ENCODE measurements at places on chromosomes 16 and 17. TPM values are rescaled to one million over a fixed set of nuclear protein-coding genes. Genes with fewer than 3 reads are reported as not detected.

The TBC1D3H gene
- total RNA-seq: not detected

The KRT36 gene
- not detected for total RNA-seq

- no peaks in the 10 kb centered on the region for H3K4me1 ChIP-seq
- H3K27ac ChIP-seq: no peak overlapping the region
- H3K36me3 ChIP-seq: no peaks in the 10 kb centered on the region
- peaks cover 6% of the 10 kb centered on the region for H3K27me3 ChIP-seq
- H3K4me3 ChIP-seq: no peak overlapping the region
Observed at GRCh38 chr17:46958041-46958591, 20.9 kb downstream of the RPRML start.

DNA sequence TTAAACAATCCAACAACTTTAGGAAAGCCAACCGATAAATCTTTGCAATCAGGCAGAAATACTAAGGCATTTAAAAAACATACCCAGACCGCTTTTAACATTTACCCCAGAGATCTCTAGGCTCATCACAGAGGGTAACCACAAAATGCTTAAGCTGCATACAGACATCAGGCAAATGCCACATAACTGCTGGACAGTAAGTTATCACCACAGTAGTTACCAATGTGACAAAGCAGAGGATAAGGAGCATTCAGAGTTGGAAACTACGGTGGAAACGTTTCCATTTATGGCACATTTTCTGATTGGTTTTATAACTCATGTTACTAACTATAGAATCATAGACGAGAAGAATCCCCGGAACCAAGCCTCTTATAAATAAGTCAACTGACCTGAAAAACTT is 77.5 kb downstream of the KANSL1 start:
- H3K4me1 ChIP-seq: peaks cover 39% of the 10 kb centered on the region
- H3K27ac ChIP-seq: peak overlapping the region; percentile 21

DNA sequence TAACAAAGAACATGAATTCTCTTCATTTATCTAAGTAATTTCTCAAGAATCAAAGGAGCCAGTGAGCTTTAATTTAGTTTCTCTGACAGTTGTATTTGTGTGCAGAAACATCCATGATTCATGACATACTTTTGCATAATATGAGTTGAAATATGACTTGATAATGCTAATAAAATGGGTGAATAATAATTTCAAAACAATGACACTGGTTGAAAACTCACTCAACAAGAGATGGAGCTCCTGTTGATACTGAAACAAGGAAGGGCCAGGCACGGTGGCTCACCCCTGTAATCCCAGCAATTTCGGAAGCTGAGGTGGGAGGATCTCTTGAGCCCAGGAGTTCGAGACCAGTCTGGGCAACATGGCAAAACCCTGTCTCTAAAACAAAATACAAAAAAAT is 147.0 kb downstream of the MAP2K6 start:
- no peak overlapping the region for H3K27ac ChIP-seq
- no peak overlapping the region for H3K4me3 ChIP-seq
- no peak for DNase-seq

DNA sequence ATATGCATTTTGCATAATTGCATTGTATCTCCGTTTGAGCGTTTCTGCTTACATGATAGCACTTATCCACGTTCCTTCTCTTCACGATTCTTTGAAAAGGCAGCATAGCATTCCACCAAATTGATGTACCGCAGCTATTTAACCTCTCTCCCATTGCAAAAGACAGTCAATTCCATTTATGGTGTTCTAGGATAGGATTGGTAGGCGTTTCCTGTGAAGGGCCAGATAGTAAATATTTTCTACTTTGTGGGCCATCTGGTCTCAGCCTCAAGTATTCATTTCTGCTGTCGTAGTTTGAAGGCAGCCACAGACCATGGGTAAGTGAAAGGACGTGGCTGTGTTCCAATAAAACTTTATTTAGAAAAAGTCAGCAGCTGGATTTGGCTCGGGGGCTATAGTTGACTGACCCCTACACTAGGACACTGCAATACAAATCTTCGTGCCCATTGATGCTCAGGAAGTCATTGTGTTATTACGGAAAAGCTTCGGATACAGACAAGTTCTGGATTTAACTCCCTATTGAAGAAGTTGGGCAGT is 10.1 kb downstream of the SNX29 start:
- DNase-seq: no peak

DNA sequence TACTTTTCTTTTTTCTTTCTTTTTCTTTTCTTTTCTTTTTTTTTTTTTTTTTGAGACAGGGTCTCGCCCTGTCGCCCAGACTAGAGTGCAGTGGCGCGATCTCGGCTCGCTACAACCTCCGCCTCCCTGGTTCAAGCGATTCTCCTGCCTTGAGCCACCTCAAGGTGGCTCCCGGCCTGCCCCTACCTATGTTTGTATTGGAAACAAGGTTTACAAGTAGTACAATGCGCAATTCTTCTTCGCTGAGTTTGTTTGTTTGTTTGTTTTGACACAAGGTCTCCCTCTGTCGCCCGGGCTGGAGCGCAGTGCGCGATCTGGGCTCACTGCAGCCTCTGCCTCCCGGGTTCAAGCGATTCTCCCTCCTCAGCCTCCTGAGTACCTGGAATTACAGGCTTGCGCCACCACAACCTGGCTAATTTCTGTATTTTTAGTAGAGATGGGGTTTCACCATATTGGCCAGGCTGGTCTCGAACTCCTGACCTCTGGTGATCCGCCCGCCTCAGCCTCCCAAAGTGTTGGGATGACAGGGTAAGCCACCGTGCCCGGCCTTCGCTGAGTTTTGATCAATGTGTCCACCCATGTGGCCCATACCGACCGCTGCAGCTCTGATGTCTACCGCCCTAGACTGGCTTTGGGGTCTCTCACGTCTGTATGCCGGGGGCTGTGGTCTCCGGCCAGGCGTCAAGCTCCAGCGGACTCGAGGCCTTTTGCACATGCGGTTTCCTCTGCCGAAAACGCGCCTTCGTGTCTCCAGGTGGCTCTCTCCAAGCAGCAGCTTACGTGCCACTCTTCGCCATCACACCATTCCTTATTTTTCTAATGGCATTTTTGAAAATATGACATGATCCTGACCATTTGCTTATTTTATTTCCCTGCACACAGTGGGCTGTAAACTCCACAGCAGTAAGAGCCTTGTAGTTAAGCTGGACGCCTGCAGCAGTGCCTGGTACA is 1.1 kb upstream of the YBX2 start:
- H3K27me3 ChIP-seq: no peaks in the 10 kb centered on the region
- DNase-seq: no peak
- peak overlapping the region; percentile 26 for H3K27ac ChIP-seq
- H3K4me3 ChIP-seq: peak overlapping the region; percentile 50
- H3K36me3 ChIP-seq: no peaks in the 10 kb centered on the region

The TAT gene
- not detected for total RNA-seq

DNA sequence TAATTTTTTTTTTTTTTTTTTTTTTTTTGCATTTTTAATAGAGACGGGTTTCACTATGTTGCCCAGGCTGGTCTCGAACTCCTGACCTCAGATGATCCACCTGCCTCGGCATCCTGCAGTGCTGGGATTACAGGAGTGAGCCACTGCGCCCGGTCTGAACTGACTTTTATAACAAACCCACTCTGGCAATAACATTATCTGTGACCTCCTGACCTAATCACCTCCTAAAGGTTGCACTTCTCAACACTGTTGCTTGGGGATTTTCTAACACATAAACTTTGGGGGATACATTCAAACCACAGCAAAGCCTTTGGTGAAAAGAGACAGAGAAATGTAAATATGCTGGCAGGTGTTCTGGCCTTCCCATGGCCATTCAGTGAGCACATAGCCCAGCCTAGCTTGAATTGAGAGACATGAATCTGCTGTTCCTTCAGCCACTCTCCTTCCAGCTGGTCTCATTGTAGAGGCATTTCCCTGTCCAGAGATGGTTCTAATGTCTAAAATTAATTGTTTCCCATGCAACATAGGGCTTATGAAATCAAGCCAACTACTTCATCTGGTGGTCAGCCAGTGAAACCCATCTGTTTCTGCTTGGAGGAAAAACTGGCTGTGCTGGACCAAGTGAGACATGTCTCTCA is 28.3 kb downstream of the LYRM1 start:
- no peaks in the 10 kb centered on the region for H3K4me1 ChIP-seq
- no peak overlapping the region for H3K4me3 ChIP-seq
- H3K27me3 ChIP-seq: no peaks in the 10 kb centered on the region
- H3K36me3 ChIP-seq: peaks cover 21% of the 10 kb centered on the region
- peak overlapping the region; percentile 70 for H3K27ac ChIP-seq

- no peaks in the 10 kb centered on the region for H3K27me3 ChIP-seq
- no peaks in the 10 kb centered on the region for H3K36me3 ChIP-seq
- H3K4me1 ChIP-seq: peaks cover 44% of the 10 kb centered on the region
- H3K4me3 ChIP-seq: no peak overlapping the region
- DNase-seq: no peak
Observed at GRCh38 chr16:84725481-84726078, 25.8 kb downstream of the USP10 start.

The KRTAP9-2 gene
- not detected for total RNA-seq

GRCh38 chr17:44379887-44380286 is 9.6 kb downstream of the ITGA2B start:
- no peak overlapping the region for H3K27ac ChIP-seq
- no peak overlapping the region for H3K4me3 ChIP-seq
- peaks cover 6% of the 10 kb centered on the region for H3K27me3 ChIP-seq
- DNase-seq: no peak

DNA sequence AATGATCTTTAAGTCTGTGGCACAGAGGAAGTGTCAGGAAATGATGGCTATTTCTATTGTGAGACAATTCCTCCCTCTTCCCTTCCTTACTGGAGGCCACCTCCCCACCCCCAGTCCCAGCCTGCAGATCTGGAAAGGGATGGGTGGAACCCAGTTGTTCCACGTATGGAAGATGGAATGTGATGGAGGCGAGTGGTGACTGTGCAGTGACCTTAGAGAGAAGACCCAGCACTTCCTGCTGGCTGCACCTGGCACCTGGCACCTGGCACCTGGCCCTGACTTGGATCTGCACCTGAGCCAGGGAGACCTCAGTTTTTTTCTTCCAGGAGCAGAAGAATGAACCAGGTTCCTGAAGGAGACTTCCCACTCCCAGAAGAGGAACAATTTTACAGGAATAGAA is 33.0 kb upstream of the TMC5 start:
- peak overlapping the region; percentile 73 for H3K27ac ChIP-seq
- H3K4me1 ChIP-seq: peaks cover 35% of the 10 kb centered on the region
- peak; percentile 30 for DNase-seq
- H3K36me3 ChIP-seq: no peaks in the 10 kb centered on the region
- peaks cover 6% of the 10 kb centered on the region for H3K27me3 ChIP-seq
- no peak overlapping the region for H3K4me3 ChIP-seq

- no peaks in the 10 kb centered on the region for H3K36me3 ChIP-seq
- no peak overlapping the region for H3K4me3 ChIP-seq
- H3K27me3 ChIP-seq: peaks cover 21% of the 10 kb centered on the region
- no peak overlapping the region for H3K27ac ChIP-seq
Observed at GRCh38 chr17:33038740-33039139, 47.1 kb downstream of the SPACA3 start.

GRCh38 chr16:81647527-81647926 is 131.6 kb upstream of the PLCG2 start:
- H3K27ac ChIP-seq: peak overlapping the region; percentile 55
- DNase-seq: no peak
- no peak overlapping the region for H3K4me3 ChIP-seq
- H3K4me1 ChIP-seq: no peaks in the 10 kb centered on the region
- H3K36me3 ChIP-seq: peaks cover 5% of the 10 kb centered on the region
- H3K27me3 ChIP-seq: no peaks in the 10 kb centered on the region

DNA sequence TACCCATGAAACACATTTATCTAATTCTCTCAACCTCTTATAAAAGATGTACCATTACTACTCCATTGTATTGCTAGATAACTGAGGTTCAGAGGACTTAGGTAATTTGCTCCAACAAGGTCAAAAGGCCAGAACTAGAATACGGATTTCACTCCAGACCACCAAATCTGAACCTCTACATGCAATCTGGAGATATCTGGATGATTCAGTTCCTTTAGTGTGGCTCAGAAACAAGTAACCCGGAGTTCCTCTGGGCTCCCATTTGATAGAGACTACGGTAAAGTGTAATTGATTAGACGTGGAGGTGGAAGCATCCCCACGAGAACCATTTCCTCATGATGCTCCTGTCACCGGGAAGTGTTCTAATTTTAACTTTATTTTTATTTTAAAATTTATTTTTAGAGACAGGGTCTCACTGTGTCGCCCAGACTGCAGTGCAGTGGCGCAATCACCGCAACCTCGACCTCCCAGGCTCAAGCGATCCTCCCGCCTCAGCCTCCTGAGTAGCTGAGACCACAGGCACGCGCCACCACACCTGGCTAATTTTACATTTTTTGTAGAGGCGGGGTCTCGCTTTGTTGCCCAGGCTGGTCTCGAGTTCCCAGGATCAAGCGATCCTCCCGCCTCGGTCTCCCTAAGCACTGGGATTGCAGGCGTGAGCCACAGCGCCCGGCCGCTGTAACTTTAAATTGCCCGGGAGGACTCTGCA is 608 bp upstream of the COX10 start:
- peak overlapping the region; percentile 89 for H3K27ac ChIP-seq
- peak overlapping the region; percentile 96 for H3K4me3 ChIP-seq
- H3K36me3 ChIP-seq: no peaks in the 10 kb centered on the region
- H3K4me1 ChIP-seq: peaks cover 35% of the 10 kb centered on the region
- no peak for DNase-seq

The C17orf50 gene
- total RNA-seq: not detected

DNA sequence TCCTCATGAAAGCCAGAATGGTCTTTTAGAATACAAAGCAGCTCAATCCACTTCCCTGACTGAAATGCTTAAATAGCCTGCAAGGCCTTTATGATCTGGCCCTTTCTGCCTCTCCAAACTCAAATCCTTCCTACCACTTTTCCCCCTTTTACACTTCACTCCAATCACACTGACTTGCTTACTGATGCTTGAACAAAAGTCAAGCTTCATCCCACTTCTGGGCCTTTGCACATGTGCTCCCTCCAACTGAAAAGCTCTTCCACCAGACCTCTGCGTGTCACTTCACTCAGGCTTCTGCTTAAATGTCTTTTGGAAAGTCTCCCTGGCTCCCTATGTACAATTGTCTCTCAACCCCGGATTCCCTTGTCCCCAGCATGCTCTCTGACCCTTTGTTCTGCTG is 13.3 kb upstream of the TERB1 start:
- no peaks in the 10 kb centered on the region for H3K4me1 ChIP-seq
- no peaks in the 10 kb centered on the region for H3K27me3 ChIP-seq
- no peak overlapping the region for H3K4me3 ChIP-seq
- no peak overlapping the region for H3K27ac ChIP-seq
- H3K36me3 ChIP-seq: peaks cover 99% of the 10 kb centered on the region

The SALL1 gene
- not detected for total RNA-seq

The STAC2 gene
- not detected for total RNA-seq

DNA sequence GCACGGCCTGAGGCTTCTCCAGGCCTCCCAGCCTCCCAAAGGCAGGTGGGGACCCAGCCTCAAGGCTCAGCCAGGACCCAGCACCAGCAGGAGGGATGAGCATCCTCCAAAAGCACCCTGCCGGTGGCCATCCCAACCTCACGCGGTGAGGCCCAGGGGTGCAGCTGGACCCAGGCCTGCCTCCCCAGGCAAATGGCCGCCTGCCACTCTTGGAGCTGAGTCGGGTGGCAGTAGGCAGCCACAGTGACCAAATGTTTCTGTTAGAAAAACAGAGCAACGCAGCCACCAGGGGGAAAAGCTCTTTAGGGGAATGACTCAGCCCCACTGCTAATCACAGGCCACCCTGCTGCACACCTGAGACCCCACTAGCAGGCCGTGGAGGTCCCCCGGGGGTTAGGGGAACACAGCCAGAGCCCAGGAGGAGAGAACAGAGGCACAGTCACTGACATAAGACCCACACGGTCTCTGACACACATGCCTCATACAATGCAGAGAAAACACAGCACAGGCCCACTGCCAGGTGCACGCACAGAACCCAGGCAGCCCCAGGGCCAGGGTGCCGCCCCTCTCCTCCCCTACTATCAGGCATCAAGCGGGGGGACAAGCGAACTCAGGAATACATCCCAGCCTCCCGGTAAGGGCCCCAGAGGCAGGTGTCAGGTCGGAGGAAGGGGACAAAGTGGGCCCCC is 12.4 kb downstream of the BCAR1 start:
- DNase-seq: no peak
- H3K27me3 ChIP-seq: no peaks in the 10 kb centered on the region
- H3K27ac ChIP-seq: peak overlapping the region; percentile 86
- H3K36me3 ChIP-seq: peaks cover 86% of the 10 kb centered on the region

The MGRN1 gene
- total RNA-seq: 34.7 TPM

All from stomach (tissue), 19 donors.